Umbilical cord (tissue), 2 donors: ENCODE measurements at places on chromosomes 2 and 18. TPM values are rescaled to one million over a fixed set of nuclear protein-coding genes. Genes with fewer than 3 reads are reported as not detected.

Gene REG1B
- 1.4 TPM for total RNA-seq

Gene LRP1B
- 0.96 TPM for total RNA-seq

- DNase-seq, result no peak
Measured at GRCh38 chr18:34802959-34803358, 92.9 kb downstream of the DTNA start.

DNA sequence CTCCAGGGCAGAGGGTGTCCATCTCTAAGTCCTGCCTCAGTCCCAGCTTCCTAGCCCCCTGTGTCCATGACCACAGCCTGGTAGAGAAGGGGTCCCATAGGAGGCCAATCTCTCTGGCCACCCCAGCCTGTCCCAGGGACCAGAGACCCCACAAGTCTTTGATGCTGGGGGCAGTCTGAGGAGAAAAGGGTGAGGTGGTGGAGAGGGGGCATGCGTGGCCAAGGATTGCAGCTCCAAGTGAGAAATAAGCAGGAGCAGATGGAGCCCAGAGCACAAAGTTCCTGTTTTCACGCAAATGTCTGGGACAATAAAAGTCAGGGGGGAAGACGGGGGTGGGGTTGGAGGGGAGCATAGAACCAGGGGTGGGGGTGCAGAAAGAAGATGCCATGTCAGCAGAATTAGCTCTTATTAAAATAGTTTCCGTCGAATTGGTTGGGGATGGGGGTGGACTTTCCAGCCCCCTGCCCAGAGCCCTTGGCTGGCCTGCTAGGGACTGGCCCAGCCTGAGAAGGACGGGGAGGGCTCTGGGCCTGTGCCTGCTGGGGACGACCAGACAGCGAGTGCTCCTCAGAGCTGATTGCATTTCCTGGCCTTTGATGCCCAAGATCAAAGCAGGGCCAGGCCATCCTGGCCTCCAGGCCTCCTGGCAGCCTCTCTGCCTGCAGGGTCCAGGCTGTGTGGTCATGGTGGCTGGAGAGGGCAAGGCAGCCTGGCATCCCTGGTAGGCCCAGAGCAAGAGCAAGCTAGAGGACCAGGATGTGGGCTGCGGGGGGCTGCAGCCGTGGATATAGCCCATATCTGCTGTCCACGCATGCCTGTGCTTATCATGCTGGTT lies 337.1 kb downstream of the DYSF start:
- no peak for DNase-seq

- DNase-seq, result no peak
Measured at GRCh38 chr2:169980001-169980400, 152.7 kb downstream of the UBR3 start.

- no peak for DNase-seq
Measured at GRCh38 chr2:151971301-151972051, 127.4 kb downstream of the CACNB4 start.

DNA sequence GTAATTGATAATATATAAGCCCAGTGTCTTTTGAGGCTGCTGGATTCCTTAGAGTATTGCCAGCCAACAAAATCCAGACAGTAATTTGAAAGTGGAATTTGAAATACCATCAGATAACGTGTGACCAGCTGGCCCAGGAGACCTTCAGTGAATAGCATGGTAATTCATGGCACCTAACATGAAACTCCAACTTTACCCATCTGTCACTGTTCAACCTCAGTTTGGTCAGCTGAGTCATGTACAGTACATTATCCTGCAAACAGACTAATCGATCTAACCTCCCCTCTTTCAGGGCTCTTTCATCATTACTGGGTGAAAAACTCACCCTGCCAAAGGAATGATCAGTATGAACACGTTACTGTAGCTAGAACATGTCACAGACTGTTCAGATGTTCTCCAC lies 230.6 kb downstream of the DOK6 start:
- DNase-seq, result no peak

Gene ADCYAP1
- total RNA-seq, result 2.9 TPM

DNA sequence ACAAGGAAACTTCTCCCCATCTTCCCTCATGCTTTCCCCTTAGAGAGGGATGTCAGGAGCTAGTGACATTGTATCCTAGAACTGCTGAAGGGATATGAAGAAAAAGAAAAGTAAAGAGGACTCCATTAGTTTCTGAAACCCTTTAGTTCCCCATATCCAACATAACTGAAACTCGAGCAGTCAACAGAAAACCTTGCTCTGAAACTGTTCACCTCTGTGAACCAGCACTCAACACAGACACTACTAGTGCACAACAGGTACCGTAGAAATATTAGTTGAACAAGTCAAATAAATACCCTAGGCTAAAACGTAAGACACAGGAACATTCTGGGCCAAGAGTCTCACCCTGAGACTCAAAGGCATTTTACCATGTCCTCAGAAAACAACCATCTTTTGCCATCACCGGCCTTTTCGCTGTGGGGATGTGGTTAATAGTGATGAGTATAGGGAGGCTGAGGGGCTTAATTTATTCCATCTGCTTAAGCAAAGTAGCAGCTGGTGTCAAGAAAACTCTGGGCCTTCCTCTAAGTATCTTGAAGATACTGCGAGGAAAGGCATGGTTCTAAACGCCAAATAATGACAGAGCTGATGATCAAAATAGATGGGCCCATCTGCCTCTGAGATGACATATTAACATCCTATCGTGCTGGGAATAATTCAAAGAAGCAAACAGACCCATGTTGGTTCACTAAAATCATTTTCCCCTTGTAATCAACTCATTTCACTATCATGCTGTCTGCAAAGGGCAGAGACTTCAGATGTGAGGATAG lies 156.8 kb downstream of the STK39 start:
- no peak for DNase-seq

- peak; percentile 92 for DNase-seq
Measured at GRCh38 chr2:41896186-41896846, 151.5 kb upstream of the PKDCC start.

Gene TYMS
- 6.0 TPM for total RNA-seq

DNA sequence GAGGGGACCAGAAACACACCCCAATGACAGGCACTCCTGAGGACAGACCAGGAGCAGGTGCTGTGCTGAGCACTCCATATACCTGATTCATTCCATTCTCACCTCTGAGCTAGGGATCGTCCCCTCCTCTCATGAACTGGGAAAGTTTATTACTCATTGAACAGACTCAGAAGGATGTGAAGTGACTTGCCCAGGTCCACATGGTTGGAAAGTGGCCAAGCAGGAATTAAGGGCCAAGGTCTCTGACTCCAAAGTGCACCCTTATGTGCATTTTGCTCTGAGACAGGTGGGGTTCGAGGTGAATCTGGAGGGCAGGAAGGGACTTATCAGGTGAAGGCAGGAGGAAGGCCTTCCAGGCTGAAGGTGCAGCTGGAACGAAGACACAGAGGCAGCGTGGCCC lies 25.1 kb upstream of the PLB1 start:
- no peak for DNase-seq

DNA sequence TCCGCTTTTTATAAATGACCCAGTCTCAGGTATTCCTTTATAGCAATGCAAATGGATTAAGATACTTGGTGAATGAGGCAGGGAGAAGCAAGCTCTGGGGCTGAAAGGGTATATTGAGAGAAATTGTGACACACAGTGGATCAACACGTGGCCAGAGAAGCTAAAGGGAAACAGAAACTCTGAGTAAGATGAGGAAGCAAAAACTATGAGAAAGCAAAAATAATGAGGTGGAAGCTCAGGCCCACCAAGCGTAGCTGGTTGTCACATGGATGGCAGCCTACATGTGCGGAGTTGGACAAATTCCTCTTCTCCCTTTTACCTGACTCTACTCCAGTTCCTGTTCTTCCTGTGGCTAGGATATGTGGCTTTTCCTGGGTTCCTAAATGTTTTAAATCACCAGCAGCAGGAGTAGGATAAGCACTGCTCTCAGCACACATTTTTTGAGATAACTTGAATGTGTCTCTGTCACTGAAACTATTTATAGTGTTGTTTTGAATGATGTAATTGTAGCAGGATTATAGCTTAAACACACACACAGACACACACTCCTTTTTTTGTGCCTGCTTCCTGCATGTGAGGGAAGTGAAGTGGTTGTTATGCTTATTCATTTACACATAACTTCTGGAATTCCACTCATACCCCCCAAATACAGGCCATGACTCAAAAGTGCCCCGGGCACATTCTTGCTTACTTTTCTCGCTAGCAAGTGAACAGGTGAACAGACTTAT lies 30.1 kb upstream of the EPC2 start:
- DNase-seq, result peak; percentile 82

DNA sequence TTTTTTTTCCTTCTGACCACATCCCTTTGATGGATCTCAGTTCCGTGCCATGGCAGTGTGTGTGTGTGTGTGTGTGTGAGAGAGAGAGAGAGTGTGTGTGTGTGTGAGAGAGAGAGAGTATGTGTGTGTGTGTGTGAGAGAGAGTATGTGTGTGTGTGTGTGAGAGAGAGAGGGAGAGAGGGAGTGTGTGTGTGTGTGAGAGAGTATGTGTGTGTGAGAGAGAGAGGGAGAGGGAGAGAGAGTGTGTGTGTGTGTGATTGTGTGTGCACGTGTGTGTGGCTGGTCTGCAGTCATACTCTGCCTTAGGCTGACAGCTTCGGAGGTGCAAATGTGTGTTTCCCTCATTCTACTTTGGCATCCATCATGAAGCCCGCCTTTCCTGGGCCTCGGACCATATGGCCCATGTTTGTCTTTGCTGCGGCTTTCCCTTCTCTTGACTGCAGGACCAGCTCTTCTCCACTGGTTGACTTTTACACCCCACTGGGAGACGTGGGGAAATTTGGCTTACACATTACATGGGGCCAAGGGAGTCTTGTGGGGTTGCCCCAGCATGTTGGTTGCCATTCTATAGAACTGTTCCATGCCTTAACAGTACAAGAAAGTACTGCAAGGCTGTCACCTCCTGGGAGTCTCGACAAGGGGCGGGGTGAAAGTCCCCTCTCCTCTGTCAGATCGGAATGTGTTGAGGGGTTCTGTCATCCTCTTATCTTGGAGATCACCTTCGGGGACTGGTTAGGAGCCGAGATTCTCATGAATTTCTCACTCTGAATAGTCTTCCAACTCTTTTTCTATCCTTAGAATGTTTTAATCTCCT lies 21.6 kb downstream of the TSN start:
- DNase-seq, result no peak

- peak; percentile 35 for DNase-seq
Measured at GRCh38 chr18:7221424-7222155, 9.3 kb upstream of the LRRC30 start.

Gene NPHP1
- 14.7 TPM for total RNA-seq

DNA sequence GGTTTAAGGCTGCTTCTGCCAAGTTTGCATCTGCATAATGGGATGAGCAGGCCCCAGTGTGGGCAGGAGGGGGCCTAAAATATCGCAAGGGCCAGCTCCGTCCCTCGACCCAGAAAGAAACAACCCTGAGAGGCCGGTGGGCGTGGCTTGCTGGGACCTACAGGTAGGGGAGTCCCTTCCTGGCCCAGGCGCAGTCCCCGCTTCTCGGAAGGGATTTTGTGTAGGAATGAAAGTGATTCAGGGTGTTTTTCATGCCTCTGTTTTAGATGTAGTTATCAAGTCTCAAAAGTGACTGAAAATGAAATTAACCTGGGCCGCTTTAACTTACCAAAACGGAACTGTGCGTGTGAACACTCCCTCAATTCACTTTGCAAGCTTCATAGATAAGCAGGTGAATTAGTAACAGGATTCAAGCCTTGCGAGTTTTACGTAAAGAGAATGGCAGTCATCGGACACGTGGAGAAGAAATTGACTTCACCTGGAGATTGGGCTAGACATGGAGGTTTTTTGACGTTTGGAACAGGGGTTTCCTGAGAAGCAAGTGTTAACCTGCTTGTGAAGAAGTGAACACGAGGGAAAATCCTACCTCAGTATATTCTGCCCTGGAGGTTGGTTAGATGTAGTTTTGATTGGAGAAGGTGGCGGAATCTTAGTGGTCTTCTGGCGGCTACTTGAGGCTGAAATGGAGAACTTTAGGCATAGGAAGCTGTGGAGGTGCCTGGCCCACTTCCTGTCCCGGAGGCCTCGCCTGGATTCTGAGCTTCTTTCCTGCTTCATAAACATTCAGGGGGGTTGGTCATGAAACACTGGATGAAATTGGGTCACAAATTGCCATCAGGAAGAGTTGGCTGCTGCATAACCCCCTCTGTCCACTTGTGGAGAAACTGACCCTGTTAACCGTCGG lies 1.7 kb downstream of the NCK2 start:
- DNase-seq, result no peak

Gene GBX2
- total RNA-seq, result 6.7 TPM

GRCh38 chr2:195782156-195782555 lies 125.1 kb downstream of the SLC39A10 start:
- no peak for DNase-seq

DNA sequence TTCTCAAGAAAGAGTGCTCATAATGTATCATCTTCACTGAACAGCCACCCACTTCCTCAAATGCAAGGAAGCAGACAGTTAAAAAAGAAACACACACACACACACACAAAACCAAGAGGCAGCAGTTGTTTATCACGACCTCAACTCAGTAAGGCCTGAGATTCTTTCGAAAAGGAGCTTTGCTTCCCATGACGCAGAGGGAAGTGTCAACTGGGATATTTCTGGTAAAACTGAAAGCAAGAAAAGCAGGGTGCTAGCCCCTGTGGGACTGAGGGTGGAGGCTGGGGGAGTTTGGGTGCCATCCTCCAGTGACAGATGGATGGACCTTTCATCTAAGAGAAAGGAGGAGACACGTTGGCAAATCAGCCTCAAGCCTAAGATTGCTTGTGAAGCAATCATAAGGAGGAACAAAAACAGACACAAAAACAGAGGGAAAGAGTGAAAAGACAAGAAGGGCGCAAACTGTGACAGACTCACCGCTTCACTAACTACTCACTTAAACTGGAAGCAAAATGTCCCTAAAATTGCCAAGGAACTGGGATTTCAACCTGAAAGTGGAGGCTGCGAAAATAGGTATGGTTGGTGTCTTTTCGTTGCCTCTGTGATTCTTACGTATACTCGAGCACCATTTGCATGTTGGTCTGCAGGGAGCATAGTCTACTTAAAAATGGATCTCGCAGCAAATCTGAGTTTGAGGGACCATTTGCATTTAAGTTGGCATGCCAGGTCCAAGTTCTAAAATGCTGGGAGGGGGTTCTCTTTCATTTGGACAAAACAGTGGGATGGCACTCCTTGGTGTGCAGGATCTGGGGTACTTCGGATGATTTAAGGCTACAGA lies at the start of gene ARHGAP25:
ARHGAP25 (plus strand) TSS at position 124 of the 838 bp plus-strand sequence; CDS start at position 513, 389 bp downstream.
- DNase-seq, result peak; percentile 24

Gene ERMN
- total RNA-seq, result 5.1 TPM

DNA sequence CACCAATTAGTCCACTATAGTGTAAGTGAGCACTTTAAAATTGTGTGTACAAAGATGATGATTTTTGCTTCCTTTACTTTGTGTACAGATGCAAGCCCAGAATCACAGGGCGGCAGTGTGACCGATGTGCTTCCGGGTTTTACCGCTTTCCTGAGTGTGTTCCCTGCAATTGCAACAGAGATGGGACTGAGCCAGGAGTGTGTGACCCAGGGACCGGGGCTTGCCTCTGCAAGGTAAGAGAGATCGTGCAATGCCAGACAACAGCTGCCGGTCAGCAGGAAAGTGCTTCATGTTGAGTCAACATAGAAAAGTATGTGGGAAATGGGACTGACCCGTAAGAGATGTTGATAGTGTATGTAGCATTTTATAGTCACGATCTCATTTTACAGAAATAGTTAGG lies 156.8 kb upstream of the TTC39C start:
- no peak for DNase-seq

- DNase-seq, result peak; percentile 71
Measured at GRCh38 chr2:105380432-105381100, 18.3 kb downstream of the FHL2 start.

GRCh38 chr2:127107622-127107999 lies 657 bp upstream of the BIN1 start:
- DNase-seq, result no peak

- no peak for DNase-seq
Measured at GRCh38 chr2:108564510-108564909, 30.2 kb downstream of the LIMS1 start.
